Effector memory CD8-positive, alpha-beta T cell (primary cell): ENCODE measurements at places on chromosomes 16 and 17.
A peak's percentile ranks its signal among the peaks of the same experiment; 100 is the strongest.

- peak; percentile 41 for DNase-seq
Measured at GRCh38 chr17:67359960-67360791, 6.2 kb downstream of the PSMD12 start.

- no peak for DNase-seq
Measured at GRCh38 chr17:70621566-70621965, 452.2 kb downstream of the KCNJ2 start.

DNA sequence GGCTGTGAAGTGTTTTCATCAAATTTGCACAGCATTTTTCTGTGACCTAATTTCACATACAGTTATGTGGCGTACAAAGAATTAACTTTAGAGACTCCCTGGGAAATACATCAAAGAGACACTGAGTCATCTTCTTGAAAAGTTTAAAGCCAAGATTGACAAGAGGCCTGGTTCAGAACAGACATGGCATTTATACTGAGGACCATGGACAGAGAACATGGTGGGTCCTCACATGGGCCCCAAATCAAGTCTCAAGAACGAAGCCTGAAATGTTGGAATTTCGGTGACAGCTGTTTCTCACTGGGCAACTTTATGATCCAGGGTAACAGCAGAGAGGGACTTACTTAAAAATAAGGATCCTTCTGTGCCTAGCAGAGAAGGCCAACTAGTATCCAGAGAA is 311.5 kb upstream of the KCNJ16 start:
- DNase-seq, result no peak

DNA sequence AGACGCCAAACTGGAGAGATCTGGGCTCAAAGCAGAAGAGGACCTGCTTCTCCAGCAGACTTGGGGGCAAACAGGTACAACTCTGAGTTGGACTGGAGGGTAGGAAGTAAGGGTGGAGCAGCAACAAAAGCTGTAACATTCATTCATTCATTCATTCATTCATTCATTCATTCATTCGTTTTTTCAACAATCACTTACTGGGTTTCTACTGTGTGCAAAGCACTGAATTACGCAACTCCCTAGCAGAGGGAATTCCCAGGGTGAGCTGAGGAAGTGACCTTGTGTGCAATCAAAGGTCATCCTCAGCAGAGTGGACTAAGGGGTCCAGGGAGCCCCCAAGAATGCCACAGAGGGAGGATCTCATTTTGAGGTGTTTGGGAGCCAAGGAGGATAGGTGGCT is 231.1 kb upstream of the SDK2 start:
- no peak for DNase-seq

- no peak for DNase-seq
Measured at GRCh38 chr16:50719401-50720337, 22.2 kb upstream of the CYLD start.

DNA sequence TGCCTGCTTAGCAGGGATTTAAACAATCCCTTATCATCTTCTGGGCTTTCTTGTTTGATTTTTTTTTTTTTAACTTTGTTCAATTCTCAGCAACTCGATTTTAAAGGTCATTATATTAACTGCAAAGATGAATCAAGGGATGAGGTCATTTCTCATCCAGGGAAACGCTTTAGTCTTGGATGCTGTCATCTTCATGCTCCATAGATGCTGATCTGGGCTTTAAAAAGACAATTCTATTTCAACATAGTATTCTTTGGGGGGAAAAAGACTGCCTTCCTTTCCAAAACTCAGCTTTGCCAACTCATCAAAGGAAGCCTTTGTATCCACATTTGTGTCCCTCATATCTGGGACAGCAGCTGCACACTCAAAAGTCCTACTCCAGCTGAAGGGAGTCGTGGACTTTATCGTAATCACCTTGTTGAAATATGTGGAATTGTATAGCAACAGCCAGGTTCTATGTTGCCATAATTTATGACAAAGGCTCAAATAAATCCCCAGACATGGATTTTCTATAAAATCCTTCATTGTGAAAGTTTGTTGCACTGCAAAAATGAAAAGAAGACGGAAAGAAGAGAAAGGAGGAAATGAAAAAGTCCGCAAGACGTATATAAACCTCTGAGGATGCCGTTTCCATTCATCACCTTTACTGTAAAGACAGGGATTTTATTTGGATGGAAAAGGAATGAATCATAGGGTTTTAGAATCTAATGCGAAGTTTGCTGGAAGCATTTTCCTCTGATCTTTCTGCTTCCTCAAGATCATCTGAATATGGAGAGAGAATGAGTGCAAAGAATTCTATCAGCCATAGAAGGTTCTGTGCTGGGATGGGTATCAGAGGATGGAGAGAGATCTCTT is 48.6 kb upstream of the XYLT1 start:
- DNase-seq, result no peak

GRCh38 chr17:31437720-31438400 is 46.4 kb downstream of the RAB11FIP4 start:
- DNase-seq, result no peak

- DNase-seq, result no peak
Measured at GRCh38 chr16:23420011-23420410, 33.0 kb downstream of the COG7 start.

GRCh38 chr17:78123258-78123929 is 5.2 kb downstream of the TMC6 start:
- DNase-seq, result no peak
